ENCODE measurements at places on chromosomes 16 and 17.

GRCh38 chr16:17224879-17225281 lies 245.9 kb downstream of the XYLT1 start:
- no peak for DNase-seq

DNA sequence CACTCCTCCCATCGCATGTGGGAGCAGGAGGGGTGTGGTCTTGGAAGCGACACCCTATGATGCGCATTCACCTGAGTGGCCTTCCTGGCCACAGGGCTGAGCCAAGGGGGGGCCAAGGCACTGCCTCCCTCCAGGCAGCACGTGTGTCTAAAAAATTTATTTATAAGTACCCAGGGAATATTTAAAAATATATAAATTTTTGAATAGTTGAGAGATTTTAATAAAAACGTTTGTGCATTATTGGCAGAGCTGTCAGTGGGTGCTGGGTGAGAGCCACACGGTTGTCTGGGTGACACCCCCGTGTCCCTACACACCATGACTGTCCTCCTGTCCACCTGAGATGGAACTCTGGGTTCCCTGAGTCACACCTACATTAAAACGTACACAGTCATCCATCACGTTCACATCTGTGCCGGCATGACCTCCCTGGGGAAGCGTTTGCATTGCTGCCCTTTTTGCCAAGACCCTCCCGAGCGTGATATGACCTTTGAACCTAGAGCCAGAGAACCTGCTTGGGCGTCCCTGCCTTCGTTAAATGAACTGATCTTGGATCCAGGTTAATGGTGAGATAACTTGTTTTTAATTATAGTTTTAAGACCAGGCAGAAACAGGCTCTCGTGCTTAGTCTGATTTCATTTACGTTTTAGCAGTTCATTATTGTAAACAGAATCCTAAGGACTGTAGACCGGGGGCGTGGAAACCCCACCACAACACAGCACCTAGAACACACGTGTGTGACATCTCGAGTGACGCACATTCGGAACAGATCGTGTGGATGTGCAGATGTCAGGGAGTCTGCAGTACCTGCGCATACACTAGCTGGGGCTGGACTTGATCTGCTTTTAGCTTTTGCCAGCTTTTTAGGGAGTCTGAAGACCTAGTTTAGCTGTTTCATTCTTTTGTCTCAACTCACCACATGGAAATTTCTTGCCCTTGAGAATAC lies 192.8 kb upstream of the CHMP6 start:
- no peak for DNase-seq

- DNase-seq: no peak
Observed at GRCh38 chr17:57612202-57613071, 132.7 kb downstream of the CCDC182 start.

DNA sequence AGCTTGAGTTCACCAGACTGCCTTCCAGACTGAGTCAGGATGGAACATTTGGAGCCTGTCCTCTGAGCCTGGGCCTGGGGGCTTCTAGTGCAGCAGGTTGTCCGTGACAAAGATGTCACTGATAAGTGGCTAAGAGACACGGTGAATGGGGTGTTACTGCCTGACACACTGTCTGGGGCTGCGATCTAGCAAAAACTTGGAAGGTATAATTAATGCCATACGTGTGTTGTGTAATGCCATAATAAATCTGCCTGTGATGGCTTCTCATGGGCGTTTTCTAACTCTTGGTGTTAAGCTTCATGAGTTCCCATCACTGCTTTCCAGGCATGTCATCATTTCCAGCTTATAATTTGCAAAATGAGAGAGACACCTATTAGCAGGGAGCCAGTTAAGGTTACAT lies 215.4 kb downstream of the UTP18 start:
- DNase-seq: no peak

DNA sequence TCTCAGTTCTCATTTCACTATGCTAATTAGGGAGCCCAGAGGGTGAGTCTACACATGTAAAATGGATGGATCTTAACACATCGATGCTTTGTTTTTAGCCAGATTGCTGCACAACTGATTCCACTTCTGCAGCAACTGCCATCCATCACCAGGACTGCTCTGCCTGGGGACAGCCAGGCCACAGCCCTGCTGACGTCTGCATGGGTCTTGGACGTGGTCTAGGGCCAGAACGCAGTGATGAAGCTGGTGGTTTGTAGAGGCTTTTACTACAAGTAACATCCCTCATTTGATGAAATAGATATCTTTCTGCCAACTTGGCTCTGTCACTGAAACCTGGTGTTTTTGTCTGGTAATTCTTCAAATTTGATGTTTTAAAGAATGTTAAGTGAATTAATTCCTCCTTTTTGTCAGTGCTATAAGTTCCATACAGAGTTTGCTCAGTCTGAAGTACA lies 50.6 kb downstream of the MARCHF10 start:
- DNase-seq: no peak

- DNase-seq: no peak
Observed at GRCh38 chr17:55887531-55887930, 136.7 kb downstream of the PCTP start.

DNA sequence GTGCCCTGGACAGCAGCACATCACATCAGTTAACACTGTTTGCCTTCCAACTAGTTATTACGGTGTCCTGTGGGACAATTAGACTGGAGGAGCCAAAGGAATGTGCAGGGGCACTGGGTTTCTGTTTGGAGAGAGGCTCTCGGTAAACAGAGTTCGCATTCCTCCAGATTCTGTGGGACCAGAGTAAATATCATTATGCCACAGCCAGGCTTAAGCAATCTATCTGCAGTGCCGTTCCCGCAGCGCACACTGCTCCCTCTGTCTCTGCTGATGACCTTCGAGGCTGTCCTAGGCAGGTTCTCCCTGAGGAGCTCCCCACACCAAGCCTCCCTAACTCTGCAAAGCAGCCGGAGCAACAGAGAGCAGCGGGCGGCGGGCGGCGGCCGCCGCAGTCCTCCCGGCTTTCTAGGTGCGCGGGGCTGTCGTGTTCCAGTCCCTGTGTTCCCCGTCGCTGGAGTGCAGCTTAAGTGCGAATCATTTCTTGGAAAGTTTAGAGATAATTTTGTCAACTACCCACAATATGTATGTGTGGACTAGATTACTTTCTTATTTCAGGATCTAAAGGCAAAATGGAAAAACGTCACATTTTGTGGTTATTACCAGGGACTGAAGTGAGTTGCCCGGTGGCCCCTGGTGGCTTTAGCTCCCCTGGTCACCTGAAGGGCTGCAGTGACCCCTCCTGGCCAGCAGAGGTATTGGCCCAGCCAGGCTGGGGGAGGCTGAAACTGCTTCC lies 43.3 kb downstream of the PGS1 start:
- no peak for DNase-seq

DNA sequence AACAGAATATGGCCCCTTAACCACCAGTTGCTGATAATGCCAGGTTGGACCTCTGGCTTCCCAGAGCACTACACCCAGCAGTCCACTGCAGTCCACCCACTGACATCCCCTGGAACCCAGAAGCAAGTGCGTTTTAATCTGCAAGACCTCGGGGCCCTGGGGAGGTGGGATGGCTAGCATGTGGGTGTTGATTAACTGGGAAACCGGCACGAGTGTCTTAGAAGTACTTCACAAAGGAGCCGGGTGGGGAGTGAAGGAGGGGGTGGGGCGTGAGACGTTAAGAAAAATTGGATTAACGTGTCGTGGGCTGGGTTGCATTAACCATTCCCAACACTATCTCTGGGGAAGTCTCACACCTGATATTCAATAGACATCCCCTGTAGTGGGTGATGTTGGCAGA lies 6.1 kb upstream of the HIC1 start:
- DNase-seq: no peak

- DNase-seq: no peak
Observed at GRCh38 chr17:78137392-78138203, 7.0 kb downstream of the TMC8 start.
